ENCODE measurements at places on chromosomes 6 and 20.

GRCh38 chr6:133769463-133769862 lies 119.5 kb upstream of the TCF21 start:
- no peak for DNase-seq

DNA sequence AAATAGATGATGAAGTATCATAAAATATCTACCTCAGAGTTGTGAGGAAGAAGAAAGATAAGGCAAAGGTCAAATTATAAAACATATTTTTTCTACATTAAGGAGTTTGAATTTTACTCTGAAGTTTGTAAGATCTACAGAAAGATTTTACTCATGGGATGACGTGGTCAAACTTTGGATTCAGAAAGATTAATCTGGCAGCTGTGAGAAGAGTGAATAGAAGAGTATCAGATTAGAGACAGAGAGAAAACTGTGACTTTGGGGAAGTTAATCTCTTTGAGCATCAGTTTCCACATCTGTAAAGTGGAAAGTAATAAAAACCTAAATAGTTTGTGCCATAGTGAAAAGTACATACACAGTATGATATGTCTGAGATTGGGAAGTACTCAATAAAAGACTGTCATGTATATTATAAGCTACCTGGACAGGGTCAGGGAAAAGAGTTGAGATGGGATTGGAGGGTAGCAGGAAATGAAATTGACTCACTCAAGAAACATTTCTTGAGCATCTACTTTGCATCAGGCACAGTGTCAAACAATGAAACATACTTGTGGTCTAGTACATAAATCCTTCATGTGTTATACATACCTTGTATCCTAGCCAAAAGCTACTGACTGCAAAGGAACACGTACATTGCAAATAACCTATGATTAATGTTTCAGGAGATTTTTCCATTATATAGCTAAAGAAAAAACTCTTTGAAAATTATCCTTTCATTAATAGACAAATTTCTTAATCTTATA lies 222.1 kb downstream of the TMEM200A start:
- DNase-seq, result no peak

DNA sequence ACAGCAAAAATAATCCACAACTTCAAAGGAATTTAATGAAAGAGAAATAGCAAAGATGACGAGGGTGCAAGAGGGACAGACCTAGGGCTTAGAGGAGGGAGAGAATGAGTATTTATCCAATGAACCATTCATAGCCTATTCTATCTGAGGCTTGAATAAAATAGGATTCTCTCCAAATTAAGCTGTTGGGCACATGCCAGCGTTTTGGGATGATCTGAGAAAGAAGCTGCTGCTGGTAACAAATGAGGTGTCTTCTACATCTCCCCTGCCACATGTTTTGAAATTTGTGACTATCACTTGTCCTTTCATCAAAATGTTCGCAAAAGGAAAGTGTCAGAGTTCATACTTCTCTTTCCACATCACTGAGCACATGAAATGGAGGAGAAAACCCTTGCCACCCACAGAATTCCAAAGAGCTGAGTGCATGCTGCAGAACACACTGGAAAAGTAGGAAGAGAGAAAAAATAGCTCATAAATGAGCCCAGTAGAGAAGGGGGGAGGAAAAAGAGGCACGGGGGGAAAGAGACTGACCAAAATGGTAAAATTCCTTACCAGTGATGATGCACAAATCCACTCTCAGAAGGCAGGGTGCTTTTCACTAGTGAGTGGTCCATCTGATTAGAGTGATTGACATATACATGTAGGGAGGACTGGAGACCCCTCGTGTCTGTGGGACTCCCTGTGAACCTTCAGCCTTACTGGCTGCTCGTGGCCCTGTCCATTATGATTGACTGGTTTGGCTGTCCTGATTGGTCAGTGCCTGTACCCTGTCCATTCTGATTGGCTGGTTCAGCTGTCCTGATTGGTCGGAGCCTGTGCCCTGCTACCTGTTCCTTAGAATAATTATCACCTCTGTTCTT lies 180.5 kb downstream of the OGFRL1 start:
- no peak for DNase-seq

- no peak for DNase-seq
Measured at GRCh38 chr6:143232849-143233248, 172.2 kb downstream of the AIG1 start.

DNA sequence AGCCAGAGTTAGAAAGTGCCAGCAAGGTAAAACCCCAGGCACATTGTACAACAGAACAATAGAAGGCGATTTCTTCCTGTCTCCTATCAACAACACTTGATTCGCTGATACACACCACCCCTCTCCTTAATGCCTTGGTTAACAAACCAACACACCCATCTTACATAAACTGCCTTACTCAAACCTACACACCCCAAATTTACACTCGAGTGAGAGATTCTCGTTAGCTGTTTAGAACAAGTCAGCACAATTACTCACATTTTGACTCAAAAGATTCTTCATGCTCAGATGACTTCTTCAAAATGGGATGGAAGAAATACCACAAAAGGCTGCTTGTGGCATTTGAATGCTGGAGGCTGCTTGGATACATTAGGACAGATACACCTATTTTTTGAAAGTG lies 80.0 kb upstream of the FOXQ1 start:
- no peak for DNase-seq

- DNase-seq, result no peak
Measured at GRCh38 chr6:108622641-108623298, 62.1 kb downstream of the FOXO3 start.

DNA sequence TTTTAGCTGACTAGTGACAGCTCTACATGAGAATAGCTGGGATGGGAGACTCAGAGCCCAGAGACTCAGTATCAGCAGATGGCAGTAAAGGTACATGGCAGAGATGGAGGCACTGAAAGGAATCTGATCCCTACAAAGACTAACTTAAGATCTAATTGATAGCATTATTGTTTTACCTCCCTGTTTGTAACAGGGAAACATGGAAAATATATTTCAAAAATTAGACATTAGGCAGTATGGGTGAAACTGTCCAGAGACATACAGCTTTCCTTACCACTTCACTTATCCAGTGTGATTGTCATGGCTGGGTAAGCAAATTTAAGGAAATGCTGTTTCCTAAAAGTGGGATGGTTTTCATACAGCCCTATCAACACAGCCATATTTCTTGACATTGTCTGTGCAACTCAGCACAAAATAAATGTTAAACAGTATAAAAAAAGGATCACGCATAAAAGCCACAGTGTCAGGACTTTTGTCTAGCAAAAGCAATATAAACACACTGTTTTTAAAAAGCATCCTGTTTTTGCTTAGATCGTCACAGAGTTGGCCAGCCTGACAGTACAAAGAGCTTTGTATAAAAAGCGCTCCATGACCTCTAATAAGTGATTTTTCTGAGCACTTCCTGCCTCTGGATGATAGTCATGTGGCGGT lies 376.9 kb downstream of the PHF3 start:
- no peak for DNase-seq

DNA sequence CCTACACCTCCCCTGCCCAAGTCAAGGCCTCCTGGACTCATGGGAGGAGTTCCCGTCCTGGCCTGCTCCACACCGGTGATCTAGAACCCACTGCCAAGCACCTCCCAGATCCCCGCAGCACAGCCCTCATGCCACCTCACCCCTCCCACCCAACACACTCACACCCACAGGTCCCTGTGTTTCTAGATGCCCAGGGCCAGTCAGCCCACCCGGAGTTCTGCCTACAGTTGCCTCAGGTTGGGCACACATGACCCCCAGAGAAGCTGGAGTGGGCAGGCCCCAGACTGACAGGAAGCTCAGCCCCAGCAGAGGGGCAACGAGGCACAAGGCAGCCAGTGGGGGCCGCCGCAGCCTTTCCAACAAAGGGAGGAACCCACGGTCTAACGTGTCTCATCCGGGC lies 29.6 kb downstream of the RRBP1 start:
- no peak for DNase-seq

DNA sequence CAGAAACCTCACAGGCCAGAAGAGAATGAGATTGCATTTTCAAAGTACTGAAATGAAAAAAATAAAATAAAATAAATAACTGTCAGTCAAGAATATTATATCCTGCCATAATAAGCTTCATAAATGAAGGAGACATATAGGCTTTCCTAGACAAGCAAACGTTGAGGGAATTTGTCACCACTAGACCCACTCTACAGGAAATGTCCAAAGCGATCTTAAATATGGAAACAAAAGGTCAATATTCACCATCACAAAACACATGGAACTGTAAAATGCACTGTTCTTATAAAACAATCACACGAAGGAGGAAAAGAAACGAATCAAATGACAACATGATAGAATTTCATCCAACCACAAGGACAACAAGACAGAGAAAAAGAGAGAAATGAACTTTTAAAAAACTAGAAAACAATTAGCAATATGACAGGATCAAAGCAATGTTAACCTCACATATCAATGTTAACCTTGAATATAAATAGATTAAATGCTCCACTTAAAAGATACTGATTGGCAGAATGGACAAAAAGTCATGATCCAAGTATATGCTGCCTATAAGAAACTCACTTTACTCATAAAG lies 218.7 kb upstream of the TAB2 start:
- no peak for DNase-seq

DNA sequence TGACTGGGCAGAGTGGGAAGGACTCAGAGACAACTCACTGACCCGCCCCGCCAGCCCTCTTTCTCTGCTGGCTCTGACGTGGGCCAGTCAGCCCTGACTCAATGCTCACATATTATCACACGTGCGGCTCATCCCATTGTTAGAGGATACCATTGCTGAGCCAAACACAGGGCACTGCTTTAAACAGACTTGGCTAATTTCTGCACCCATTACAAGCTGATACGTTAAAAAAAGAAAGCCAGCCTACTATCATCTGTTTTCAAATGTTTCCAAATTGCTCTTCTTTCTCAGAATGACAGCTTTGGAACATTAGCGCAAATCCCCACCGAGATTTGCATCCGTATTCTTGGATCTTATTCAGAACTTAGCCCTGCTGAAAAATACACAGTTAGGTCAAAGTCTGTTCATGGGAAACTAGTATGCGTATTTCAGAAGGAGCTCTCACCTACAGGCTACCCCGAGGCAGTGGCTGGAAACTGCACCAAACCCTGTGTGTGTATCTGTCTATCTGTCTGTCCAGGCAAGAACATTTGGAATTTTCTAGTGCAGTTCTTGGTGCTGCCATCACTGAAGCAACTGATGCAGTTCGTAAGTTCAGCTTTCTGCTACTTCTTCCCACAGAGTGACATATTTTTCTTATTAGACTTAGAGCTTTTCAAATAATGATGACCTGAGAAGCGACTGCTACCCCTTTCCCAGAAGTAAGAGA lies 32.8 kb downstream of the RAMACL start:
- DNase-seq, result no peak

GRCh38 chr6:25312703-25313102 lies 33.5 kb downstream of the CARMIL1 start:
- no peak for DNase-seq

DNA sequence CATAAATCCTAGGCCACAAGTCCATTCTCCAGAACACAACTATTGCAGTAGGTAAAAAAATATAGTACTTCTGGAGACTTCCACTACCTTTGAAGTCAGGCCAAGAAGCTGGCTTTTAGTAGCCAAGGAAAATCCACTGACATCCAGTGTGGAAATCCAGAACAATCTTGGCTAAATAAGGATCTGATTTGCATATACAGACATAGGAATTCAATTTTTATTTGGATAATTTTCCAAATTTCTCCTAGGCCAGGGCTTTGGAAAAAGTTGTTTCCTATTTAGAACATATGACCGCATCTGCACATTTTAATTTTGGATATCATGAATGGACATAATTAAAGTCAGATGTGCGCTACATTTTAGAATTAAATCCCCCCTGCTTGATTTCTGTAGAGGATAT lies 100.2 kb downstream of the BCAS1 start:
- no peak for DNase-seq

DNA sequence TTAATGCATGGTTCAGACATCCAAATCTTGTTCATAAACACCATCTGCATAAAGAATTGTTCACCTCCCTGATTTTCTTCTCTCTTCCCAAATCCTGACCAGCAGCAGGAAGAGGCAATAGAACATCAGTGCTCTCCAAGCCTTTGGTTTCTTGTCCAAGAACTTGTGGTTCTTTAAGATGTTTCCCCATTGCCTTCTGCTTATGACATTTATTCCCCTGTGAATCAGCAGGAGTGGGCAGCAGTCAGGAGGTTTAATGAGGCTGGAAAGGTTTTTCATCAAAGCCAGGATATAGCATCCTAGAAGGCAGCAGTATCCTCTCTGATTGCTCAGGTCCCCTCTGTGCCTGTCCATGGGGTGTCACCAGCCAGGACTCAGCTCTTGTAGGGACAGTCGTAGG lies 5.3 kb downstream of the HDDC2 start:
- no peak for DNase-seq

- no peak for DNase-seq
Measured at GRCh38 chr6:132715204-132715603, 1.3 kb upstream of the VNN1 start.

DNA sequence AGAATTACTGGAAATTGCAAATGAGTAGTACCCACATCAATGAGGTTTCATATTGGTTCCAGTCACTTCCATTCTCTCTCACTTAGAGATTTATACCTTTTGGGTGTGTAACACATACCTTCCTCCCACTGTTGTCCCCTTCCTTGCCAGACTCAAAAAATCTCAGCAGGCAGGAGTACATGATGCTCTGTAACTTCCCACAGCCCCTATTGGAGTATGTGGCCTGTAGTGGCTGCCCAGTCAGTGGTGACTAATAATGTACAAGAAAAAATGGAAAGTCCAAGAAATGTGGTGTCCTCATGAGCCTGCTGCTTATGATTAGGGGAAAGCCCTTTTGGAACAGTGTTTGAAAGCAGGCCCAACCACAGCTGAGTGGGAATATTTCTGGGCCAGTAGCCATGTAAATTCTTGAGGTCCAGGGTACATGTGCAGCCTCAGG lies 312.0 kb downstream of the ZFAND3 start:
- DNase-seq, result no peak

GRCh38 chr6:128275681-128276080 lies 244.7 kb downstream of the PTPRK start:
- no peak for DNase-seq

DNA sequence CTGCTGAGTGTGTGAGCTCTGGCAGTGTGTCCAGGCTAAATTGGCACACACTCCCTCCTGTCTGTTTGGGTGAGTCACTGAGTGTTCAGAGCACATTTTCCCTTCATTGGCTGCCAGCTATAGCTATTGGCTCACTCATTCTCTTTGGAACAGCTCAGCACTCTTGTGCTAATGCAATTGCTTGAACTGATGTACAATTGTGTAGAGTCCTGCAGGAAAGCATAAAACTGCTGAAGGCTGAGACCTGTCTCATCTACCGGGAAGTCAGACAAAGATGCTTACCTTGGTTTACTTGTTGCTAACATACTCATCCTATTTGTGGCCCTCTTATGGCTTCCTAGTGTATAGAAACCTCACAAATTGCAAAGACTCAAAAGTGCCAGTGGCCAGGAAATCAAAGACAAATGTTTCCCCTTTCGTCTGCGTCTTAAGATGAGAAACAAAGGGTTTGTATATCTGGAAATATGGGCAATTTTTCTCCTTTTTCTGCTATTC lies 351.0 kb downstream of the BCKDHB start:
- no peak for DNase-seq

GRCh38 chr6:111250791-111251354 lies 163.6 kb downstream of the SLC16A10 start:
- DNase-seq, result no peak

DNA sequence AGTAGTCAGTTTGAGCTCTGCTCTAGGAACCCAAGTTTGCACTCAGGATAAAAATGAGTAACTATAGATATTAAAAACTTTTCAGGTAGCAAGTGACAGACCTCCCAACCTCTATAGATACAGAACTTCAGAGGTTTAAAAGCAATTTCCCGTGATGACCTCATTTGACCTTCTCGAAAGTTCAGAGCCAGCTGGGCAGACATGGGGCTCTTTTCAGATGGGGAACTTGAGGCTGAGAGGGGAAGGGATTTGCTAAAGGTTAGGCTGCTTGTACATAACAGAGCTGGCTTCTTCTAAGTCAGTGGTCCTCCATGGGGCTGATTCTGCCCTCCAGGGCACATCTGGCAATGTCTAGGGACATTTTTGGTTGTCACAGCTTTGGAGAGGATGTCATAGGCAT lies 58.8 kb upstream of the ZNF831 start:
- DNase-seq, result no peak
